NCI-H82 (cell line): ENCODE measurements at places on chromosomes 5 and 9.

DNA sequence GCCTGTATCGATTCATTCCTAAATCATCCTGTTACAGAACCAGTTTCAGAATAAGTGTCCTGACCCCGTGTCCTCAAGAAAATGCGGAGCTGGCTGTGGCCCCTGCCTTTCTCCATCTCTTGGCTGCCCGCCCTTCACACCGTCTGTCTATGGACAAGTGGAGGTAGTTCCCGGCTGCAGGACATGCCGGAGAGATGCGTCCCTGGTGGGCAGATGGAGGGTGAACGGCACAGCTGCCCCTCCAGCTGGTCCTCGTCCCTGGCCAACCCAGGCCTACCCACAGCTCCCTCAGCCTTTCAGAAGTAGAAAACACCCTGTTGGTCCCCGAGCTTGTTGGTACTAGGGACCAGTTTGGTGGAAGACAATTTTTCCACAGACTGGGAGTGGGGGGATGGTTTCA is 14.8 kb upstream of the EXOC3 start:
- no peak for DNase-seq

DNA sequence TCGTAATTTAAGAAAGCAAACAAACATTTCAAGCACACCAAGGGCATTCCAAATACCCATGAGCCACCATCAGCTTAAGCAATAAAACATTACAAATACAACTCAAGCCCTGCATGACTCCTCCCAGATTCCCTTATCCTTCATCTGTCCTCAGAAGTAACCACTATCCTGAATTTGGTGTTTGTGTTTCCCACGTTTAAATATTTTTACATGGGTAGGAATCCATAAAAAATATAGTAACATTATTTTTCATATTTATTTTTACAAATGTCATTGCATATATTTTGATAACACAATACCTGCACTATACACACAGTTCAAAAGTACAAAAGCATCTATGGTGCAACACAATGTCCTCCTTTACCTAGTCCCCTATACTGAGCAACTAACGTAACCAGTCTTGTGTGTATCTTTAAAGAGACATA is 6.4 kb downstream of the PRKAA1 start:
- no peak for DNase-seq

DNA sequence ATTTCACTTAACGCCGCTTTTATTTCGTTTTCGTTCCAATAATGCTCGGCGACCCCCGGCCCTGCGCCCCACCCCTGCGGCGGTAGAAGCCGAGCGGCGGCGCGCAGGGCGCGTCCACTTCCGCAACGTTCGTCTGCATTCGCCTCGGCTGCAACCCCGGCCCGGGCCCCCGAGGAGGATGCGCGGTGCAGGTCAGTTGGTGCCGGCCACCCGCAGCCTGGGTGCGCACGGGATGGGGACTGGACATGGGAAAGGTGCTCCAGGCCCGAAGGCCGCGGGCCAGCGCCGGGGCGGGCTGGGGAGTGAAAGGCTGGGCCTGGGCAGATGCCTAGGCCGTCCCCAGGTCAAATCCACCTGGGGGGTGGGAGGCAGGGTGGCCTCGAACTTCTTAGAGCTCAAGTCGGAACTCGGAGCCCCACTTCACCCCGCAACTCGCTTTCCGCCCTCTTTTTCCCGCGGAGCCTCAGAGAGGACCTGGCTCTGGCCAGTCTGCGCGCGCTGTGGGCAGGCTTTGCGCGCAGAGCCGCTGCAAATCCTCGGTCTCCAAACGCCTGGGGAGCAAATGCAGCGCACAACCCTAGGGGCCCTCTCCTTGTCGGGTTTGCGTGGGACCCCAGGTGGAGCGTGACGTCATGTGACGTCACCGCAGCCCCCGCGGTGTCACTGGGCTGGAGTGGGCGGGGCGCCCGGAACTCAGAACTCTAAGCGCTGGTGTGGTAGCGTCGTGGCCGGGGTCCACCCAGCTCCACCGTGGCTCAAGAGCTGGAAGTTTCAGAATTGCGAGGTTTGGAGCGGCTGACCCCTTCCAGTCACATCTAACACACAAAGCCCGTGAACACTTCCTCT is 3.3 kb downstream of the TLX3 start:
- DNase-seq = no peak

GRCh38 chr5:142688281-142688989 is 2.5 kb upstream of the FGF1 start:
- DNase-seq = peak; percentile 16

- DNase-seq = no peak
These were observed 138.2 kb upstream of the ARRDC3 start for GRCh38 chr5:91521334-91521733.

DNA sequence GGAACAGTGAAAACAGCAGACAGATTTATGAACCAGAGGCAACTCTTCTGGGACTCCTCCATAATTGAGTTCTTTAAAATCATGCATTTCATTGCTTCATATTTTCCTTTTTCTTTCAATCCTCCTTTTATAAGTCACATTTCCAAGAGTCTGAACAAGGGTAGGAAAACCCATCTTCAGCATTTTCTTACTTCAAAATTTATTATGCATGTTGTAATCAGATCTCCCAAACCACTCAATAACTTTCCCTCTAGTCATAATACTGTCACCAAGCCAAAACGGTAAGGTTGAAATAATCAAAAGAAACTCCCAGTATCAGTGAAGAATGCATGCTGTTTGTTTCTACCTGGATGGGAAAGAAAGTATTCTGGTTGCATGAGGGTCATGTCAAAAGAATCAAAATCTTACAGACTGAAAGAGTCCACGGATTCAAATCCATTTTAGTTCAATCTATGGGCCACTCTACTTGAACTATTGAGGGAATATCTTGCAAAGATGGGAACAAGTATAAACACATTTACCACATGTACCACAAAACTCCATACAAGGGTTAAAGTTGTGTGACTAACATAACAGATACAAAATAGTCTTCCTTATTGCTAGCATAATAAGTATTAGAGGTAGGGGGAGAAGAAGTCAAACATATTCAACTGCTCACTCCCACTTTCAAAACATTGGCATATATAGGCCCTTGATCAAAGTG is 797.3 kb downstream of the MAT2B start:
- no peak for DNase-seq

DNA sequence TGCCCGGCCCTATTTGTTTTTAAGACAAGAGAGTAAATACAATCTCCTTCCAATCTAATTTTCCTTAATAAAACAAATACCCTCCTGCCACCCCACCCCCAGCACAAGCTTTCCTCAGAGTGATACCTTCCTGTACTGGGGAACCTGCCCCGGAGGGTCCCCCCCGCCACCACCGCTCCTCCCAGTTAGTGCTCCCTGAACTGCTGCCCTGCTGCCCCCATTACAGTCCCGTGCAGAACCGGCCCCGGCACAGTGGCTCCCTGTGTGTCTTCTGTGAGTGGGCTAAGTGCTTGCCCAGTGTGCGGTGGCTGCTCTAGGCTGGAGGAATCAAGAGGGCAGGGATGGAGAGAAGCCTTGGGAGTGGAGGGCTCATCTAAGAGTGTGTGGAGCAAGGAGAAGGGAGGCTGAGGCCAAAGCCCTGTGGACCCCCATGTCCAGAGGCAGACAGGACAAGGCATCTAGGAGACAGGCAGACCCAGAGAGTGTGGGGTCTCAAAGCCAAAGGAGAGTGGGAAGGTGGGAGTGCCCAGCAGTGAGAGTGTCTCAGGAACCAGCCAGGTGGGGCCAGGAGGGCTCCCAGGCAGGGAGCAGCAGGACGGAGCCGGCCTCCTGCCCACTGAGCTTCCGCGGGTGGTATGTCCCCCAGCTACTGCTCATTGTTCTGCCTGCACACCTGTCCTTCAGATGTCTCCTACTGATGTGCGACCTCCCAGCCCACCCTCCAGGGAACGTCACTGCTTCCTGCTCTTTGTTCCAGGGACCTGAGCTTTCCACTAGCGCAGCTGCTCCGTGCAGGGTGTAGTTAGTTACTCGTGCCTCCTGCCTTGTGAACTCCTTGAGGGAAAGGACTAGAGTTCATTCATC is 129.0 kb downstream of the DAB2IP start:
- no peak for DNase-seq

DNA sequence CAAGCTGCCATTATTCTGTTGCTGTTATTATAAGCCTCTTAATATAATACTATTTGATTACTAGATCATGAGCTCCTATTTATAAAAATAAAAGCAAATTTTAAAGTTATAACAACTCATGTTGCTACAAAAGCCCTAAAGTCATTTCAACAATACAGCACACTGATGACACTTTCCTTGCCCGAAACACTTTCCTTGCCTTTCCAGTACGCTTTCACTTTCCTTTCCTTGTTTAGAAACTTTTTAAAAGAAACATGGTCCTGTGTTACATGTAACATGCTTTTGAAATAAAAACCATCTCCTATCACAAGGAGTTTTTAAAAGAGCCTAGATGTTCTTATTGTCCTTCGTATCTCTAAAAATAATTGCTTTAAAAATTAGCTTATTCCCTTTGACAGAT is 688.4 kb downstream of the PTPRD start:
- DNase-seq = no peak

DNA sequence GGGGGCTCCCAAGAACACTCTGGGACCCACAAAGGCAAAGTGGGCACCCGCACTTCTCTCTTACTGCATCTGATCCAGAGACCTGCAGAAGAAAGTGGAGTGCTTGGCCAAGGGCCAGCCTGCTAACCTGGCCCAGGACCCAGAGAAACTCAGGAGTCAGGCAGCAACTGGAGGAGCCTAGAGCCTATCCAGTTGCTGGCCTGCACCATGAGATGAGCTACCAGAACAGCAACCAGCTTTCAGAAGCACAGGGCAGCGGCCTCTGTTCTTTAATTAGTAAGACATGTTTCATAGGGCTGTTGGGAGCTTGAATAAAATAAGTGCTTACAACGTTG is 298.3 kb downstream of the GADD45G start:
- DNase-seq = no peak

GRCh38 chr5:163379298-163380155 is 57.9 kb upstream of the CCNG1 start:
- no peak for DNase-seq

DNA sequence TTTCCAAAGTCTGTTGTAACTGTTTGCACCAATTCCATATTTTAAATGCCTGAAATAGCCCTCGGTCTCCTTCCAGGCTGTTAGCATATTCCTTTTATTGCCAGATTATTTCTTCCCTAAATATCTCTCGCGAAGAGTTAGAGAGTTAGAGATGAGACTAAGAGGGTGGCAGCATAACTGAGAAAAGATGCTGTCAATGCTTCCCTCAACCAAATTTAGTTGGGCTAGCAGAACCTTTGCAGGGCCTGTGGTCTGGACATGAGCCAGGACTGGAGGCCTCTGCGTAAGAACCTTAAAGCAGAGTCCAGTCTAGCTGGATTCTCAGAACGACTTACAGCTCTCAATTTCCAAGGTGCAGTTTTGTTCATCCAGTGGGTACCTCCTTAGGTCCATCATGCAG is 135.9 kb downstream of the GABRB2 start:
- no peak for DNase-seq

- DNase-seq = no peak
These were observed 121.5 kb upstream of the SPRY4 start for GRCh38 chr5:142446131-142446959.

GRCh38 chr5:100576217-100576751 is 41.1 kb downstream of the FAM174A start:
- peak; percentile 44 for DNase-seq

DNA sequence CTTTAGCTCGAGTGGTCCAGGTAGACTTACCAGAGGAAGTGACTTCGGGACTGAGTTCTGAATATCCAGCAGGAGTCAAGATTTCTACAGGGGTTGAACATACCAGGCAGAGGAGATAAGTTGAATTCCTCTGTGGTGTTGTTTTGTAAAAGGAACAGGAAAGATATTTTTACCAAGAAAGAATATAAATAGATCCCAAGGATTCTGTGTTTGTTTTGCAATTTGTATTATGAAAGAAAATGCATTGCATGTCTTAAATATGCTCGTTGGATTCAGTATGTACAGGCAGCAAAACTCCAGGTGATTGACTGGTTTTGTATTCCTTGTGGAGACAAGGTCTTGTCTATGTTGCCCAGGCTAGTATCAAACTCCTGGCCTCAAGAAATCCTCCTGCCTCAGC is 197.8 kb downstream of the FRMD3 start:
- DNase-seq = no peak

DNA sequence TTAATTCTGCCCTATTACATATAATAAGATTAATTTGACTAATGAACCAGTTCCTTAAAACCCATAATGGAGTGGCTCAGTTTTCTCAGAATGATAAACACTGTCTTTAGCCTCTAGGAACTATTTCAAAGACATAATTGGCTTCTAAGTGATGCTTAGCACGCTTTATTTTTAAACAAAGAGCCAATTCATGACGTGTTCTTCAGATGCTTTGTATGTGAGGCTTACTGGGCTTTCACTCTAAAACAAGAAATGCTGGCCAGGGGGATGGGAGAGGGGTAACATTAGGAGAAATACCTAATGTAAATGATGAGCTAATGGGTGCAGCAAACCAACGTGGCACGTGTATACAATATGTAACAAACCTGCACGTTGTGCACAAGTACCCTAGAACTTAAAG is 7.6 kb upstream of the SFXN1 start:
- peak; percentile 30 for DNase-seq

DNA sequence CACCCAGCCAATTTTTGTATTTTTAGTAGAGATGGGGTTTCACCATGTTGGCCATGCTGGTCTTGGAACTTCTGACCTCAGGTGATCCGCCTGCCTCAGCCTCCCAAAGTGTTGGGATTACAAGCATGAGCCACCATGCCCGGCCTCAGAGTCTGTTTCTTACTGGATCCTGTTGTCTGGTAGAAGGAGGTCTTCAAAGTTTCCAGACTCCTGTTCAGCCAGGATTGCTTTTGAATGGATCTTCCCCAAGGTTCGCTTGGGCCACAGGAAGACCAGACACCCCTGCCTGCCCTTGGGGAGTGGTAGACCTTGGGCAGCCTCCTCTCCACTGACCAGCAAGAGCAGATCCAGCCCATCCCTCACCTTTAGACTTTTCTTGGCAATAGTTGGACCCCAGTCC is 7.6 kb upstream of the LCN2 start:
- no peak for DNase-seq

GRCh38 chr5:129653442-129653841 is 94.5 kb upstream of the MINAR2 start:
- DNase-seq = no peak

DNA sequence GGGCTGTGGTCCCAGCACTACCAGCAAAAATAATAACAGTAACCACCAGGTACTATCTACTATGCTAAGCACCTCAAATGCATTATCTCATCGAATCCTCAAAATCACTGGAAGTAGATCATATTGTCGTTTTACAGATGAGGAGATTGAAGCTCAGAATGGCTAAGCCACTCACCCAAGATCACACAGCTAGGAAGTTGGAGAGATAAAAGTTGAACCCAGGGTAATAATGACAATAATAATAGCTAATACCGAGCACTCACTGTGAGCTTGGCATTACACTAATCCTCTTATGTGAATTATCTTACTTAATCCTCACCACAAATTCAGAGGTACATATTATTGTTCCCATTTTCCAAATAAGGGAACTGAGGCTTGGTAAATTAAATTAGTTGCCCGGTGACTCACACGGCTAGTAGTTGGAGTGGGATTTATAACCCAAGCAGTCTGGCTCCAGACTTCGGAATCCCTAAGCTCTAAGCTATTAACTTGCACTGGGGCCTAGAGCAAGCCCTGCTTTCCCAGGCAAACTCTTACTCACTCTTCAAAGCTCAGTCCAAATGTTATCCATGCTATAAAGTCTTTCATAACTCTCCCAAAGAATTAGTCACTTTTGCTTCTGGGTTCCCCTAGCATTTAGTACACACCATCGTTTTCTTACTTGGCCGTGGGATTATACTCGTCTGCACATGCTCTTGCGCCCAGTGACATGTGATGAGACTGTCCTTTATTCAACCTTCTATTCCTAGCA is 3.8 kb downstream of the ARSI start:
- peak; percentile 98 for DNase-seq
